ENCODE measurements at places on chromosomes 7 and 10.

DNA sequence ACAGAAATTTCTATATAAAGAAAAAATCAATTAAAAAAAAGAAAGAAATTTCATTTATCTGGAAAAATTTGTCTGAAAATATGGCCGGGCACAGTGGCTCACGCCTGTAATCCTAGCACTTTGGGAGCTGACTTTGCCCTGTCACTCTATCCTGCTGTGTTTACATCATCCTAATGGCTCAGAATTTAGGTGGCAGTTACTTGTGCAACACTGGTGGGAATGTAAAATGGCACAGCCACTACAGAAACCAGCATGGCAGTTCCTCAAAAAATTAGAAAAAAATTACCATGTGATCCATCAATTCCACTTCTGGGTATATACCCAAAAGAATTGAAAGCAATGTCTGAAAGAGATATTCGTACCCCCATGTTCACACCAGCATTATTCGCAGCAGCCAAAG is 405.2 kb upstream of the AUTS2 start:
- no peaks in the 10 kb centered on the region for H3K4me1 ChIP-seq
- H3K4me3 ChIP-seq: no peak overlapping the region
- no peaks in the 10 kb centered on the region for H3K27me3 ChIP-seq
- H3K27ac ChIP-seq: no peak overlapping the region
- DNase-seq: no peak

DNA sequence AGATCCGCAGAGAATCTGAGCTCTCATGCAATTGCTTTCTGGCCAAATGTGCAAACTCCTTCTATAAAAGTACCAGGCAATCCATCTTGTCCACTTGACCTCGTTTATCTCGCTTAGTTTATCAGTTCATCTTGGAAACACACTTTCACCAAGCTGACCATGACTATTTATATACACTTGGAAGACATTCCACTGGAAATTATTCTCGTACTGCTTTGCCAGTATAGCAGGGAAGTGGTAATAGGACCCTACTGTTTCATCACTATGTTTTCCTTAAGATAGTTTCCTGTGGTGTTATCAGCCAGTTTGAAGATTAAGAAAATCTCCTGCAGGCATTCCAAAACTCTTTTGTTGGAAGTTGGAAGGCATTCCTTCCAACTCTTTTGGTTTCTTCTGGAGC is 115.3 kb upstream of the FAM171A1 start:
- no peak overlapping the region for H3K4me3 ChIP-seq
- no peaks in the 10 kb centered on the region for H3K4me1 ChIP-seq
- H3K36me3 ChIP-seq: no peaks in the 10 kb centered on the region
- no peak overlapping the region for H3K27ac ChIP-seq
- no peaks in the 10 kb centered on the region for H3K27me3 ChIP-seq

- H3K27me3 ChIP-seq: no peaks in the 10 kb centered on the region
- H3K4me3 ChIP-seq: no peak within 1 kb of the TSS
- H3K4me1 ChIP-seq: peaks cover 1% of the 10 kb centered on the region
These were observed at the start of gene PRF1 for GRCh38 chr10:70602665-70603448. PRF1 (minus strand) TSS chr10:70602741; CDS start chr10:70600902, 1,839 bp downstream.

DNA sequence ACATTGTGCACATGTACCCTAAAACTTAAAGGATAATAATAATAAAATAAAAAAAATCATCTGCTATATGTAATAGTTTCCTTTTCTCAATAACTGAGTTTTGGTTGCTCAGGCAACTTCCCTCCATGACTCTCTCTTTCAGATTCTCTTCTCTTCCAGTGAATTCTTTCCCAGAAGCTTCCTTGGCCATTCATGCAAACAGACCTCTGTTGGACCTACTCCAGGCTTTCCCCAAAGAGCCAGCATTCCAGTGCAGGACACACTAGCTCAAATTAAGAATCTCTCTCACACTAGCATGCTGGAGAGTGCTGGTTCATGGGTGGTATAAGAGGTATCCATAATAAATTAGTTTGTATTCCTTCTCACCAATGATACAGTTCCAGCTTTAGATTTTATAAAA is 31.0 kb upstream of the ZEB1 start:
- no peak for DNase-seq
- no peak overlapping the region for H3K27ac ChIP-seq
- H3K36me3 ChIP-seq: no peaks in the 10 kb centered on the region
- H3K4me3 ChIP-seq: no peak overlapping the region

- DNase-seq: peak; percentile 58
- H3K27ac ChIP-seq: no peak overlapping the region
- H3K4me3 ChIP-seq: no peak overlapping the region
- H3K27me3 ChIP-seq: no peaks in the 10 kb centered on the region
- H3K4me1 ChIP-seq: no peaks in the 10 kb centered on the region
These were observed 4.6 kb downstream of the TRPV6 start for GRCh38 chr7:142880876-142881505.

DNA sequence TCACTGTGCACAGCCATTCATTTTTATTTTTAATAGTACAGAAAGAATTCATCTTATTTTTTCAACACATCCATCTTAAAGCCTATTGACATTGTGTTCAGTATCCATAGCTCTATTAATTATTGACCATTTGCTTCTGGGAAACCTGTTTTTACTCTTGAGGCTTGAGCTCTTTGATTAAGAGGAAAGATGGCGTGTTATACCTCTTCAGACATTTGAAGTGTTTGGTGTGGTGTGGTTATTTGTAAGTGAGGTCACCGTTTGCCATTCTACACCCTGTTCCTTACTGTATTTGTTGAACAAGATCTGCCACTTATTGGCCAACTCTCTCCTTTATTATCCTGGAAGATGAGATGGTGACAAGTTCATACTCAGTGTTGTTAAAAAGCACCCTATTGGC is 18.4 kb downstream of the C7orf57 start:
- H3K4me3 ChIP-seq: no peak overlapping the region
- no peaks in the 10 kb centered on the region for H3K4me1 ChIP-seq
- DNase-seq: no peak
- no peaks in the 10 kb centered on the region for H3K36me3 ChIP-seq
- H3K27me3 ChIP-seq: no peaks in the 10 kb centered on the region

DNA sequence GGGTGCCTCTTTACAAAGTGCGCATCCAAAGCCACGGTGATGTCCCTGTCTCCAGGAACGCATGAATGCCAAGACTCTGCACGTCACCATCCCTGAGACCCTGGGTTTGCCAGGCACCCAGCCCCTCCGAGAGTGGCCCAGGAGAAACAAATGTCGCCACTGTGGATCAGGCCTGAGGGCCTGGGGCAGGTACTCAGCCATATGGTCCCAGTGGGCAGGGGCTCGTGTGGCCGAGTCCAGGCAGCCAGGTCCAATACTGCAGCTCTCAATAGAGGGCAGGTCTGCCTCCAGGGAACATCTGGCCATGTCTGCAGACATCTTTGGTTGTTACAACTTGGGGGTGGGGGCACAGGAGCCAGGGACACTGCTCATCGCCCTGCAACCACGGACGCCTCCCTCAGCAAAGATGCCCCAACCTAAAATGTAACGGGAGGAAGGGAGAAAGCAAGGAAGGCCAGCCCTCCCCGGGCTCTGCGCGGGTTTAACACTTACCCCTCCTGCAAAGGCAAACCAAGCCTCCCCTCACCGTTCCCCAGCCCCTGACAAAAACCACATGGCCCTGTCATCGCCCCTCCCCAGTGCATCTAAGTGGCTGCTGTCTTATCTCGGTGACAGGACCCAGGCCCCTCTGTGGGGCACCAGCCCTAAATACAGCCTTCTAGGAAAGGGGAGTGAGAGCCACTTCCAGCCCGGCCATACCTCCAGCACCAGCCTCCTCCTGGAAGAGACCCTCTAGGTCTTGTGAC is 10.3 kb upstream of the PAPOLB start:
- no peaks in the 10 kb centered on the region for H3K36me3 ChIP-seq
- no peak overlapping the region for H3K4me3 ChIP-seq
- no peaks in the 10 kb centered on the region for H3K27me3 ChIP-seq
- DNase-seq: no peak
- no peaks in the 10 kb centered on the region for H3K4me1 ChIP-seq

DNA sequence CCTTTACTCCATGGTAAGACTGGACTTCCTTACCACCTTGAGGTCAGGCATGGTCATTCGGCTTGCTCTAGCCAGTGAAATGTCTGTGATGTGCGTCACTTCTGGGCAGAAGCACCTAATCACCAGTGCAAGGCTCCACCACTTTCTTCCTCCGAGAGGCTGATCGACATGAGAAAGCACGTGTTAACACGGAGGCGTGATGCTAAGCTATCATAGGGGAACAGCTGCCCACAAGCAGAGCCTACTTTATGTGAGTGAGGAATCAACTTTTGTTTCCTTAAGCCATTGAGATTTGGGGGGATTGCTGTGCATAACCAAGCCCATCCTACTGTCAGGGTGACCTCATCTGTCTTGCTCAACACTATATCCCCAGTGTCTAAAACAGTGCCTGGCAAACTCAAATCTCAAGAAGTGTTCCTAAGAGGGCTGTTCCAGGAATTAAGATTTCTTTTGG is 23.1 kb upstream of the SAR1A start:
- no peaks in the 10 kb centered on the region for H3K27me3 ChIP-seq
- no peak overlapping the region for H3K27ac ChIP-seq
- no peak overlapping the region for H3K4me3 ChIP-seq
- no peaks in the 10 kb centered on the region for H3K4me1 ChIP-seq

DNA sequence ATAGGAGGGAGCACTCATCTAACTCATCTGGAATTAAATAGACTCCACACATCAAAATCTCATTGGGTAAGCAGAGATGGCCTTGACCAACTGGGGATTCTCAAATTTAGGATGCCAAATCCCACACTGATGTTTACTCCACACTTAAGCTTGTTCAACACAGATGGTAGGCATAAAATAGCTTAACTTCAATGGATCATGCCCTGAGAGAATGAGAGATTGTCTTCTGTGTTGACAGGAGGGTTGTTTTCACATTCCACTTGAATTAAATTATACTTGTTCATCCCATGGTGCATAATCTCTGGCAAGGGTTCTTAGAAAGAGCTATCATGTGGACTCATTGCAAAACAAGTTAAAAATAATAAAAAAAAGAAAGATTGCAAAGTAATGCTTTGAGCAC is 391.4 kb downstream of the PLXDC2 start:
- H3K4me3 ChIP-seq: no peak overlapping the region
- H3K36me3 ChIP-seq: no peaks in the 10 kb centered on the region
- H3K27ac ChIP-seq: no peak overlapping the region
- no peaks in the 10 kb centered on the region for H3K4me1 ChIP-seq

DNA sequence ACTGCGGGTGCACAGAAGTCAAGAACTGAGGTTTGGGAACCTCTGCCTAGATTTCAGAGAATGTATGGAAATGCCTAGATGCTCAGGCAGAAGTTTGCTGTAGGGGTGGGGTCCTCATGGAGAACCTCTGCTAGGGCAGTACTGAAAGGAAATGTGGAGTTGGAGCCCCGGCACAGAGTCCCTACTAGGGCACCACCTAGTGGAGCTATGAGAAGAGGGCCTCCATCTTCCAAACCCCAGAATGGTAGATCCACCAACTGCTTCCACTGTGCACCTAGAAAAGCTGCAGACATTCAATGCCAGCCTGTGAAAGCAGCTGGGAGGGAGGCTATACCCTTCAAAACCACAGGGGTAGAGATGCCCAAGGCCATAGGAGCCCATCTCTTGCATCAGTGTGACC is 1336.0 kb upstream of the CELF2 start:
- no peak for DNase-seq
- no peaks in the 10 kb centered on the region for H3K4me1 ChIP-seq
- H3K27me3 ChIP-seq: no peaks in the 10 kb centered on the region

DNA sequence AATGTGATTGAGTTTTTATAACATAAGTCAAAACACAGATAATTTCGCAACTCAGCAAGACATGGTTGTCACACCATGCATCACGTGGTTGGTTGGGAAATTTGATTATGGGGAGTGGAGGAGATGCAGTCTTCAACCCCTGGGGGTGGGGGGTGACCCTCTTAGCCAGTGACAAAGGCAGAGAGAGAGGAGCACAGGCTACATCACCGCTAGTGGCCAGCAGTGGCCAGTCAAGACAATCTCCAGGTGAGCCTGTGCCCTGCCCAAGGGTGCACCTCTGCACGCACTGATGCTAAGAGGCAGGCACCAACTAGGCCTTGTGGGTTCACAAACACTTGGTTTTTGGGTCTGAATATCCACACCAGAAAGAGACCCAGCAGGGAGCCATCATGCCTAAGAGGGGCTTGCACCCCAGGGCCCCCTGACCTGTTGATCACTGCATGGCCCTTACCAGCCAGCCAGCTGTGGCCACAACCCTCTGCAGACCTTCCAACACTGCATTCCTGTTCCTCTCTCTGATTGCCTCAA is 244.4 kb downstream of the FANK1 start:
- H3K4me3 ChIP-seq: no peak overlapping the region
- no peaks in the 10 kb centered on the region for H3K27me3 ChIP-seq
- no peaks in the 10 kb centered on the region for H3K36me3 ChIP-seq

GRCh38 chr7:75966190-75966961 is 28.0 kb downstream of the TMEM120A start:
- H3K4me1 ChIP-seq: no peaks in the 10 kb centered on the region
- H3K36me3 ChIP-seq: peaks cover 3% of the 10 kb centered on the region
- H3K4me3 ChIP-seq: no peak overlapping the region
- H3K27ac ChIP-seq: no peak overlapping the region
- H3K27me3 ChIP-seq: no peaks in the 10 kb centered on the region
- DNase-seq: no peak

- H3K4me3 ChIP-seq: no peak overlapping the region
- H3K36me3 ChIP-seq: no peaks in the 10 kb centered on the region
- H3K27me3 ChIP-seq: no peaks in the 10 kb centered on the region
- DNase-seq: peak; percentile 91
These were observed 106.4 kb upstream of the SDK1 start for GRCh38 chr7:3194501-3195141.

DNA sequence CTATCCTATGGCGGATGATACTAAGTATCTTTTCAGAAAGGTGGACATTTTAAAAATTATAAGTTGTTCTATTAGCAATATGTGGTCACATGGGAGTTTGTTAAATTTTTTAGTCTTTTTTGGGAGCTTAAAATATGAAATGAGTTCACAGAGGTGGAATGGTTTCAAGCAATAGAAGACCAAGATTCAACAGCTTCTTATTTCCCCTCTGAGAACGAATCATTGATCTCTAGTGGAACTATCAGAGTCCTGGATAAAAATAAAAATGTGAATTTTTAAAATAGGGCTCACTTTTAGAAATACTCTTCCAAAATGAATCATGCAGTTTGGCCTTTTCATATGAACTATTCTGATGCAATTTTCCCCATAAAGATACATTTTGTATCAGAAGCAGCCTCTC is 467.7 kb upstream of the KLF6 start:
- no peak overlapping the region for H3K27ac ChIP-seq
- H3K27me3 ChIP-seq: no peaks in the 10 kb centered on the region
- no peak overlapping the region for H3K4me3 ChIP-seq
- DNase-seq: no peak

DNA sequence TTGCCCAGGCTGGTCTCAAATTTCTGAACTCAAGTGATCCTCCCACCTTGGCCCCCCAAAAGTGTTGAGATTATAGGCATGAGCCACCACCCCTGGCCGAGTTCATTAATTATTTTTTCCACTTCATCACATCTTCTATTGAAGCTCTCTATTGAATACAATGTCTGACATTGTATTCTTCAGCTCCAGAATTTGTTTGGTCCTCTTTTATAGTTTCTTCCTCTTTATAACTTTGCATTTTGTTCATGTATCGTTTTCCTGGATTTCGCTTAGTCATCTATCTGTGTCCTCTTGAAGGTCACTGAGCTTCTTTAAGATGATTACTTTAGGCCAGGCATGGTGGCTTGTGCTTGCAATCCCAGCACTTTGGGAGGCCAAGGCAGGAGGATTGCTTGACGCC is 30.2 kb downstream of the NOM1 start:
- H3K4me1 ChIP-seq: no peaks in the 10 kb centered on the region
- no peaks in the 10 kb centered on the region for H3K27me3 ChIP-seq
- no peak overlapping the region for H3K27ac ChIP-seq
- no peaks in the 10 kb centered on the region for H3K36me3 ChIP-seq

GRCh38 chr7:157932498-157933218 is 595.9 kb downstream of the DNAJB6 start:
- H3K36me3 ChIP-seq: no peaks in the 10 kb centered on the region
- DNase-seq: no peak
- H3K27me3 ChIP-seq: no peaks in the 10 kb centered on the region
- H3K4me1 ChIP-seq: no peaks in the 10 kb centered on the region

Measured in iPS DF 6.9 (cell line).